CD4-positive, alpha-beta T cell treated with Interleukin-12 subunit alpha and Interleukin-12 subunit beta, for 1 hour (primary cell): ENCODE measurements at places on chromosomes 6 and 20.

DNA sequence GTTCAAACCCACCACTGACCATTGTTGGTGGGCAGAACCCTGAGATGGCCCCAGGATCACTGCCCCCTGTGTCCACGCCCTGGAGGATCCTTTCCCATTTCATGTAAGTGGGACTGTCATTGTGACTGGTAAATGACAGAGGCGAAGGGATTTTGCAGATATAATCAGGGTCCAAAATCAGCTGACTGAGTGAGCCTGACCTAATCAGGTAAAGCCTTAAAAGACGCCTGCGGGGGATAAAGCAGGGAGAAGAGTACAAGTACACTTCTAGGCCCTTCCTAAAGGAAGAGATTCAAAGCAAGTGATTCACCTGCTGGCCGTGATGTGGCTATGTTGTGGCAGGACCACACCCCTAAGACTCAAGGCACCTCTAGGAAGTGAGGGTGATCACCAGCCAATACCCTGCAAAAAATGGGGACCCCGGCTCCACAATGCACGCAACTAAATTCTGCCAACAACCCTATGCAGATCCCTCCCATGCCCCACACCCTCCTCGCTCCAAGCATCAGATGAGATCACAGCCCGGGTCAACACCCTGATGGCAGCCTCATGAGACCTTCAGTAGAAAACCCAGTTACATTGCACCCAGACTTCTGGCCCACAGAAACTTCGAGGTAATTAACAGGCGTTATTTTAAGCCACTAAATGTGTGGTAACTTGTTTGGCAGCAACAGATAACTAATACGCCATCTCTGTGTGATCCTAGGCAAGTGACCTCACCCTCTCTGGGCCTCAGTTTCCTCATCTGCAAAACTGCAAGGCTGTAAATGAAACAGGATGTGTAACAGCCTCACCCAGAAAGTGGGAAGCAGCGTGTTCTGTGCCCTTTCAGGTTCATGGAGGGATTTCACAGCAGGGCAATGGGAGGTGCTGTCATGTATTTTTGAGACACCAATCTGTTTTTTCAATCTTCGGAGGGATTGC lies 11.3 kb downstream of the PREX1 start:
- DNase-seq: no peak

DNA sequence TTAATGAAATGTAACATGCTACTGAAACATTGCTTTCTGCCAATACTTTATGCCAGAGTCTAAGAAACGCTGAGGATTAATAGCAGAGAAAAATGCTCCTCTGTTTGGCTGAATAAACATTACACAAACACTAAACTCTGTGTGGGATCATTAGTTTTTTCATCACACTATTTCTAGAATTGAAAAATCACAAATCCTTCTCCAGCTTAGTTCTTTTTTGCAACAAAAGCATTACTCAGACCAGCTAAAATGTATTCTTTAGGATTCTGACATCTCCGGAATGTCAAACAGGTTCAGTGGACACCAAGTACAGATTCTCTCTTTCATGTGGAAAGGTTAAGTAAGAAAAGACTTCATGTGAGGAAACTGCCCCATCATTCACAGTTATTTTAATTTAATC lies 226.9 kb downstream of the SIM1 start:
- DNase-seq: no peak

DNA sequence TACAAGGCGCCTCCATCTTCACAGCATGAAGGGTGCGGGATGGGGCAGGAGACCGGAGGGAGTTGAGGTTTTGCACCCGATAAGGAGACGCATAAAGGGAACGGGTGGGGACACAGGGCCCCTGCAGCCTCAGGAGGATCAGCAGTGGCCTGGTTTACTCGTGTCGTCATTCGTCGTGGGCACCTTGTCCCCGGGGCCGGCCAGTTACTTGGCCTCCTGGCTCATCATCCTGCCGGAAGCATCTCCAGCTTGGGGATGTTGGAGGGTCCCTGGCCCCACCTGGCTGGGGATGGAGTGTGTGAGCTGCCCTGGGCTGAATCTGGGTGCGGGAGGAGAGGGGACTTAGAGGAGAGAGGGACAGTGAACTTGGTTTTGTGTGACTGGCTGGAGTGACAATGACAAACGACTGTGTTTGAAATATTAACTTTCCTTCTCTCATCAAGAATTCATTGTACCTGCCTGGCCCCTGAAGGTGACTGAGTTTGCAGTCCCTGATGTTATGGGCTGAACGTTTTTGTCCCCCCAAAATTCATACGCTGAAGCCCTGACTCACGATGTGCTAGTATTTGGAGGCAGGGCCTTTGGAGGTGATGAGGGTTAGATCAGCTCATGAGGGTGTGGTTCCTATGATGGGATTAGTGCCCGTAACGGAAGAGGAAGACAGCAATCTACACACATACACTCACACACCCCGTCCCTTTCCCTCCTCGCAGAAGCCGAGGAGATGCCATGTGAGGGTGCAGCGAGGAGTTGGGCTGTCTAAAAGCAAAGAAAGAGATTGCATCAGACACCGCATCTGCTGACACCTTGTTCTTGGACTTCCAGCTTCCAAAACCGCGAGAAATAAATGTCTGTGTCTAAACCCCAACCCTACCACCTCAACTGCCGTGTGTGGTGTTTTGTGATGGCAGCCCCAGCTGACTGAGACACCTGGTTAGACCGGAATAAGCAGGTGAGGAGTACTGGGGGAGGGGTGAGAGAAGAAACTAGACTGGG lies 65.0 kb upstream of the MAP3K4 start:
- no peak for DNase-seq

DNA sequence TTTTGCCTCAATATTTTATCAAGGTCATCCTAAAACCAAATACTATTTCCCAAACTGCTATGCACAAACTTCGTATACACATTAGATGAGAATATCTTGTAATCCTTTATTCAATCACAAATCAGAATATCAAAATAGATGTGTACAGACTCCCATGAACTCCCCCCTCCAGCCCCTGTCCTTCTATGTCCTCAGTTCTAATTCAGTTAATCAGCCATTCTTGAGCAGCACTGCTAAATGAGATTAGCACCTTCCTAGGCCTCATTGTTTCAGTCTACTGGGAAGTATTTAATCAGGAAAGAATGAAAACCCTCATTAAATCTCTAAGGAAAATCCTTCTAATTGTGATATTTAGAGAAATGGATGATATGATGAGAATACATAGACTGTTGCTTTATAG lies 36.6 kb downstream of the RCAN2 start:
- DNase-seq: no peak

DNA sequence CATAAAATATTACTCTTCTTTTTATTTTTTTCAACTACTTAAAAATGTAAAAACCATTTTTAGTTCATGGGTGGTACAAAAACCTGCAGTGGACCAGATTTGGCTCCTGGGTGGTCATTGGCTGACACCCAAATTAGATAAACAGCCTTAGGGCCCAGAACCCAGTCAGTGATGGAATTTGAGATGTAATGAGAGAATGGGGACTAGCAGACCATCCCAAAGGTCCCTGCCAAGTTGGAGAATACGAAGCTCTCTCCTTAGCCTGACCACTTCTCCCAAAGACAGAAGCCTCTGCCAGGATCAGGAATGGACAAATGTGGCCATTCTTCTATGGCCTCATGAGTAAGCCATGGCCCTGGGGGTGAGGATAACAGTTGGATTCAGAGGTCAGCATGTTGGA lies 194.7 kb downstream of the NFATC2 start:
- DNase-seq: no peak

DNA sequence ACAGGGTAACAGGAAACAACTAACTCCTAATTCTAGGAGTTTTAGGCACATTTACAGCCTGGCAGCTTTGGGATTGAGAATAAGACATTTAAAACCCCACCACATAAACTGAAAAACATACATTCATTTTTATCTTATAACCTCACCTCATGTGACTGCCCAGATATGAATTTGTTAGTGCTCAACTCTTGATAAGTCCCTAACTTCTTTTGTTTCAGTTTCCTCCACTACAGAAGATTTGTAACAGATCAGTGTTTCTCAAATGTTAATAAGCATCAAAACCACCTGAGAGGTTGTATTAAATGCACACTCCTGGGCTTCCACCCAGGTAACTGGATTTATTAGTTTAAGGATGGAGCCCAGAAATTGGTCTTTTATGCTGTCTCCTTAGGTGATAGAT lies 190.1 kb upstream of the ARID1B start:
- no peak for DNase-seq

- no peak for DNase-seq
Observed at GRCh38 chr6:15512126-15512525, 150.7 kb downstream of the DTNBP1 start.

DNA sequence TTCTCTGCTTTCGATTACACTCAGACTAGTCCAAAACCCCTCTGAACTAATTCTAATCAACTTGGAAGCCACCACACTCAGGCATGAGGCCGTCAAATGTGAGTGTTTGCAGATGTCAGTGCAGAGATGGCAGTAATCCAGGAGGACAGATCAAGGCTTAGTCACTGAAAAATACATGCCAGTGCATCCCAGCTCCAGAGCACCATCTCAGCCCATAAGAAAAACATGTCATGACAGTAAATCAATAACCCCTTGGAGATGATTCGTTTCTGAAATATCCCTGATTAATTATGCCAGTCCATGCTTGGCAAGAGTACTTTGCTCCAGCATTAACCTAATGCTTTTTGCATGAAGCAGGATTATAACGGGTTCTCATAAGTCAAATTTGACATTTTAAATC lies 179.5 kb downstream of the ADAT2 start:
- no peak for DNase-seq

GRCh38 chr6:52360601-52361413 lies 1.1 kb upstream of the PAQR8 start:
- DNase-seq: no peak

DNA sequence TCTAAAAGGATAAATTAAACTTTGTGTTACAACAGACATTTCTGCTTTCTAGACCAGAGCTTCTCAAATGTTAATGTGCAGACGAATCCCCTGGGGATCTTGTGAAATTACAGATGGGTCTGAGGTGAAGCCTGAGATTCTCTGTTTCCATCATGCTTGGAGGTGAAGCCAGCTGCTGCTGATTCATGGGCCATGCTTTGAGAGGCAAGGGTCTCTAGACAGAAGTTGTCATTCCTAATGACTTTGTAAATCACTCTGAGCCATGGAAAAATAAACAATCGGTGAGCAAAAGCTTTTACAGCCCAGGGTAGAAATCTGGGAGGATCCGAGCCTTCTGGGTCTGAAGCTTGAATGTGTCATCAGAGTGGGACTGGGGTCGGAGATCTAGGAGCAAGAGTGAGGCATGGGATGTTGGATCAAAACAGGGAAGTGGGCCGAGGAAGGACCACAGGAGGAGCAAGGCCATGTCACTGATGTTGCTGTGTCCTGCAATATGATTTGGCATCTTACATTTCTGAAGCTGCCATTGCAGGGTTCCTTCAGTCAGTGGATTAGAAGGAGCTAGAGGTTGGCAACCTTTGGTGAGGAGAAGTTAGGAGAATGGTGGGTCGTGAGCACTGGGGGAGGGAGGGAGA lies 77.3 kb downstream of the TRMT11 start:
- DNase-seq: no peak

GRCh38 chr6:47310131-47310480 lies 401 bp upstream of the TNFRSF21 start:
- DNase-seq: no peak

DNA sequence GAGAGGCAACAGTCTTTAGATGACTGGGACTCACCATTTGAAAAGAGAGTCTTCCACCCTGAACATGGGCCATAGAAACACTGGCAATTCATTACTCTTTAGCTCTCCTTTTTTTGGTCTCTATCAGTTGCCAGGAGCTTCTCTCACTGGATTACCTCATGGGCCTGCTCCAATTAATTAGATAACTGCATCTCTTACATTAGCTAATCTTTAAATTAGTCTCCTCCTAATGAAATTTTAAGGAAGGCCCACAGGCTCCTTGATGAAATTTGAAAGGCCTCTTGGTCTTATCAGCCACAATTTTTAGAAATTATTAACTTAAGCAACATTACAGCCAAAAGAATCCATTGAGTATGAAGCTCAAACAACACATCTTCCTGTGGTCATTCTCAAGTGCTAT lies 184.4 kb downstream of the UNC5CL start:
- DNase-seq: no peak
